ENCODE measurements at places on chromosomes 1 and 21.

DNA sequence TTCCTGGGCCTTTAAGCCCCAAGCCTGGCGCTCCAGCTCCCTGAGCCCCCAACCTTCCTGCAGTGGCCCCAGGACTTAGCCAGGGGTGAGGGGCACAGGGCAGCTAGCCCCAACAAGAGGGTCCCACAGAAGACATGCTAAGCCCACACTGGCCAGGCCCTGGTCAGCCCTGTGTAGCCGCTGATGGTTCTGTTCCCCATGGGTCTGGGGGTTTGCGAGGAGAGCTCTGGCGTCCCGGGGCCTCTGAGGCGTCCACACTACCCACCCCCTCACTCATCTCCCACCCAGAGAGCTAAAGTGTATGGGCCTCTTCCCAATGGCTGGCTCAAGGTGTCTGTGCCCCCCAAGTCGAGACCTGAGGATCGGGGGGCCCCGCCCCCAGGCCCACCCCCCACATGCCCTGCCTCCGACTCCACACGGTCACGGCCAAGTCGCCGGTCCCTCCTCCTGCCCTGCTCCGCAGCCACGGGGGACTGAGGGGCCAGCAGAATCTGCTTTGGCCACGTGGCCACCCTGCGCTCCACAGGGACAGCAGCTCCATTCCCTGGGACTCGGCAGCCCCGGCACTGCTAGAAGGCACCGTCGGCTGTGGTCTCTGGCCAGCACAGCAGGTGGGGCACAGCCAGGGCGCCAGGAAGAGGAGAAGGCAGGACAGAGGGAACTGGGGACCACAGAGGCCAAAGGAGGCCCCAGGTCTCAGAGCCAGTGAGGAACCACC, 7.8 kb downstream of the TNFRSF18 start:
- DNase-seq = no peak

GRCh38 chr1:153888533-153888932, 34.2 kb downstream of the GATAD2B start:
- DNase-seq = no peak

DNA sequence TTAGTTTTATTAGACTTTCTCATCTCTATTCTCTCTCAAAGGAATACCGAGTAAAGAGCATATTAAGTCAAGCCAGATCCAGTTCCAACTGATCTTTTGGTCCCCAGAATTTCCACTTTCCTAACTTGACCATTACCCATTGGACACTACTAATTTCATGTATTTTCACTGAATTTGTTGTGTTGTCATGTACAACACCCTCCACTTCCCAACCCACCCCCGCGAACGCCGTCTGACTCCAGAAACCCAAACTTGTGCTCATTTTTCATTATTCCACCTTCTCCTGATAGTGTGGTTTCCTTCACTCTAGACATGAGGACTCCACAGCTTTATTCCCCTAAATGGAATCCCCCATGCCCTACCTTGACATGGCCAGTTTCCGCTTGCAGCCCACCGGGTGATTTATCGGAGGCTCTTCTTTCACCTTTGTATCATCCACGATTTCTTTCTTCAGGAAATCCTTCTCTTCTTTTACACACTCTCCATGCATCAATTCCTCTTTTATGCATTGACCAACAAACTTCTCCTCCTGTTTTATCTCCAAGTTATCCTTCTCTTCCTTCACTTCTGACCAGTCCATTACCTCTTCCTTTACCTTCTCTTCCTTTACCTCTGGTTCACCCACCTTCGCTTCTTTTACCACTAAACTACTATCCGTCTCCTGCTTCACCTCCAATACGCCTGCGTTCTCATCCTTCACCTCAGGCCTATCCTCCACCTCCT, 805 bp downstream of the ZNHIT6 start:
- no peak for DNase-seq

DNA sequence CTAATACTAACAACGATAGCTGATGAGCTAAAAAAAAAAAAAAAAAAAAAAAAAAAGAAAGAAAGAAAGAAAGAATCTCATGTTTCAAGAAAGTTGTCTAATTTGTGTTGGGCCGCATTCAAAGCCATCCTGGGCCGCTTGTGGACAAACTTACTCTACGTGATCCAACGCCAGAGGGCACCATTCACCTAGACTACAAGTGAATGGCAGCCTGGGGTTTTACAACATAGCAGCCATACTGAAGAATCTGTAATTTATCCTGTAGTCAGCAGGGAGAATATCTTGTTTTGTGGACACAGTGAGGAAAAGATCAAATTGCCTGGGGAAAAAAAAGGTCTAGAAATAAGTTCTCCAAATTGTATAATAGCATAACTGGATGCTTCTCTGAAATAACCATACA, 47.0 kb downstream of the CYP2J2 start:
- DNase-seq = no peak

DNA sequence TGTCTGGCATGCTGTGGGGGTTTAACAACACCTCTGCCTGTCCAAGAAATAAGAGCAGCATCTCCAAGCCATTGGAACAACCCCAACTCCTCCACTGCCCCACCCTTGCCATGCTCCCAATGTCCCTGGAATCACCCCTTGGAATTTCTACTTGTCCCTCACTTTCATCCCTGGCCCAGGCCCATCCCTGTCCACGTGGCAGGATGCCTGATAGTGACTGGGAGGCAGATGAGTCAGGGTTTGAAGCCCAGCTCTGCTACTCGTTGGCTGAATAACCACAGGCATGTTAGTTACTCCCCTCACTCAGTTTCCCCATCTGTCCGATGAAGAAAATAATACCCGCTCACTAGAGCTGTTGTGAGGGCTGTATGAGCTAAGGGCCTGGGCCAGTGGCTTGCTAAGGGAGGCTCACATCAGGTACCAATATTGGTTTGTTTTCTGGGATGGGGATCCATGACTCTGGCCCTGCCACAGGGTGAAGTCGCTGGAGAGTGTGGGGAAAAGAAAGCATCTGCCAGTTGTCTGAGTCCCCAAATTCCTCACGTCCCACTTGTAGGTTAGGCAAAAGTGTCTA, 99.4 kb upstream of the TLR5 start:
- DNase-seq = no peak

DNA sequence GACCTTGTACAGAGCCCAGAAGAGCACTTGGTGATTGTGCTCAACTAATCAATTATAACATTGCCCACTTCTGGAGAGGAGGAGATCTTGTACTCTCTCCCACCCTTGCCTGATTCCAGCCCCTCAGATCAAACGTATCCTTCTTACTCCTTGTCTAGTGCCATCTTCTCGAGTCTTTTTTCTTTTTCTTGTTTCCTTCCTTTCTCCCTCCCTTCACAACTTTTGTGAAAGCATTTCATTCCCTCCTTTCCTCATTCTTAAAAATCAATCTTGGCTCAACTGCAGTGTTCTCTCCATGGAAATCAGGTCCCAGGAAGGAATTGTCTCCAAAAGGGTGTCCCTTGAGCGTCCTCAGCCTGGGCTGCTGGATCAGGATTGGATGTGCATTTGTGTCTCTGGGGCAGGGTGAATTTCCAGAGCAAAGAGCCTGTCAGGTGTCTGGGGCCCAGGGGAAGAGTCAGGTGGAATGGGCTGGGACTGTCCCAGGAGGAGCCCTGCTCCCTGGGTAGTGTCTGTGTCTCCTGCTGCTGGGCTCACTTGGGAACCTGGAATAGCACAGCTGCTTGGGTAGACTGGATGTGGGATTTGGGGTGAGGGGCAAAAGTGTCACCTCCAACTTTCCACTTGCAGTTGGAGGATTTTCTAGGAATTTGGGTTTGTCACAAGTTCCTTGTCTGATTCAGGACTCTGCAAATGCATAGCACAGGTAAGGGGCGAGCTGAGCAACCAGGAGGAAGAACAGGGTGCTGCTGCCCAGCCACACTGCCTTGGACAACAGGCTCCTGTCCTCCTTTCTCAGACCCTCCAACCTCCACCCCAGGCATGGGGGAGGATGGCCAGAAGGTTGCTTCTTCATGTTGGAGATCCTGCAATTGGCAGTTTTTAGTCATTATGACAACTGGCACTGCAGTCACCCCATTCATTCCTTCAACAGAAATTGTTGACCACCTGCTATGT, 3.3 kb downstream of the SOX13 start:
- no peak for DNase-seq

DNA sequence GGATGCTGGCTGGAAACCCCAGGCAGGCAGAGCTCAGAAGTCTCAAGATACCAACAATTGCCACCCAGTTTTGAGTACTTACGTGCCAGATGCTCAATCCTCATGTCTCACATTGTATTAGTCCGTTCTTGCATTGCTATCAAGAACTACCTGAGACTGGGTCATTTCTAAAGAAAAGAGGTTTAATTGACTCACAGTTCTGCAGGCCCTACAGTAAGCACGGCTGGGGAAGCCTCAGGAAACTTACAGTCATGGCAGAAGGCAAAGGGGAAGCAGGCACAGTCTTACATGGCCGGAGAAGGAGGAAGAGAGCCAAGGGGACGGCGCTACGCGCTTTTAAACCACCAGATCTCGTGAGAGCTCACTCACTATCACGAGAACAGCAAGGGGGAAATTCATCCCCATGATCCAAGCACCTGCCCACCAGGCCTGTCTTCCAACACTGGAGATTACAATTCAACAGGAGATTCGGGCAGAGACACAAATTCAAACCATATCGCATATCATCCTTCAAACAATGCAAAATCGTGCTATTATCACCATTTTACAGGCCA, 58.0 kb downstream of the KAZN start:
- DNase-seq = peak; percentile 39

DNA sequence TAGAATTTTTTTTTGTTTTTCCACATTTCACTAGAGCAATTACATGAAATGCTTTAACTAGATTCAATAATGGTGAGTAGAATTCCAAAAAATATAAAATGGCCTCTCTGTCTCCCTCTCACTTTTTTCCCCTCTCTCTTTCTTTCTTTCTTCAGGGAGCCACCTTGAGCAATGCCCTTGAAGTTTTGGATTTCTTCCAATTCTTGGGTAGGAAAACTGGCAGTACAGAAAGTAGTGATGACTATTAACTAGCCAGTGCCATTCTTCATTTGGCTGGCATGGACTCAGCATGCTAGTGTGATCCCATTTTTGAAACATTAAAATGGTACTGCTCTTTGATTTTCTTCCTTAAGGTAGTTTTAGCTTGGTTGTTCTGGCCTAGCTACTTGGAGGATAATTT, 4.5 kb upstream of the FNBP1L start:
- DNase-seq = no peak

- no peak for DNase-seq
Observed at GRCh38 chr1:10514490-10515235, 39.9 kb downstream of the PEX14 start.

DNA sequence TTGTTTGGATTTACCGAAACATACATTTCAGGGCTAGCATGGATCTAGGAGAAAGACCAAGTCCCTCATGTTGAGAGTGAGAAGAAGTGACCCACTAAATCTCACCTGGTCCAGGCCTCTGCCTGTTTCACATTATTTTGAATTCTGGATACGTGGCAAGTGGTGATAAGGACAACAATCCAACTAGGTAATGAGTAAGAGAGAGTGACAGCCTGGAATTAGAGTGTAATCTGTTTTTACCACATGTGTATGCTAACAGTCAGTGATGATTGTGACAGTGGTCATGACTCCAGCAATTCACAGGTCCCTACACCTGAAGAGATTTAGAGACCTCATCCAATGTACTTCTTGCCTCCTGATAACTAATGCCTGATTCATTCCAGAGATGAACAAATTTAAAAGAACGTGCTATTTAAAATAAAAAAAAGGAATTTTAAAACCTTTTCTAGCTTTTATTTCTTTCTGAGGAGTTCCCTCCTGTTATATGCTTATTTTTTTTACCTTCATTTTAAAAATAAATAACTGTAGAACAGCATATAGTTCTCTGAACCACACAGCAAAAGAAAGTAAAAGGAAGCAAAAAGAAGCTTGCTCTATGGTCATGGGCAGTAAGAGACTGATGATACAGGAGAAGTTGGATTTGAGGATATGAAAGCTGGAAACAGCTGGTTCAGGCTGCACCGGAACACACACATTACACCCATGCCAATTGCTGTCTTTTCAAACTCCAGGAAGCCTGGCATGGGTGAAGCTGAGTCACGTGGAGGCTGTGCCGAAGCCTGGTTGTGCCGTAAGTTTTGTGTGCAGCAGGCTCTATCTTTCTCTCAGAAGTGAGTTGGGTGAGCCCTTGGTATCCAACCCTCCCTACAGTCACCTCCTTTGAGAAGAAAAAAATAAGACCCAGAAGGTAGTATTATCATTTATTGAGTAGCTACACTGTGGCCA, 14.7 kb downstream of the C1orf116 start:
- no peak for DNase-seq

- no peak for DNase-seq
Observed at GRCh38 chr1:60257531-60257930, 184.0 kb upstream of the C1orf87 start.

DNA sequence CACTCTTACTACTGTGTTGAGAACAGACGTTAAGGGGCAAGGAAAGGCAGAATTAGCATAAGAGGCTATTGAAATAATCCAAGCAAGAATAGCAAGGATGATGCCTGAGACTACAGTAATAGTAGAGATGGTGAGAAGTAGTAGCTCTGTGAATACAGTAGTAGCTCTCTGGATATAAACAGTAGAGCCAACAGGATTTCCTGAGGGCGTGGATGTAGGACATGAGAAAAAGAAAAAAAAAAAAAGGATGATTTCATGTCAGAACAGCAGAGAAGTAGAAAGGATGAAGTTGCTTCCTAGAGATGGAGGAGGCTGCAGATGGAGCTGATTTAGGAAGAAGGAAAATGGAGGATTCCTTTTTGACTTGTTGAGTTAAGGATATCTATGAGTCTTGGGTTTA, 112.3 kb downstream of the OMA1 start:
- no peak for DNase-seq

GRCh38 chr1:118396829-118397495, 211.9 kb upstream of the SPAG17 start:
- DNase-seq = no peak

GRCh38 chr1:112594208-112594876, 24.6 kb downstream of the ST7L start:
- DNase-seq = no peak

- no peak for DNase-seq
Observed at GRCh38 chr21:28719723-28720122, 273.0 kb downstream of the LTN1 start.

DNA sequence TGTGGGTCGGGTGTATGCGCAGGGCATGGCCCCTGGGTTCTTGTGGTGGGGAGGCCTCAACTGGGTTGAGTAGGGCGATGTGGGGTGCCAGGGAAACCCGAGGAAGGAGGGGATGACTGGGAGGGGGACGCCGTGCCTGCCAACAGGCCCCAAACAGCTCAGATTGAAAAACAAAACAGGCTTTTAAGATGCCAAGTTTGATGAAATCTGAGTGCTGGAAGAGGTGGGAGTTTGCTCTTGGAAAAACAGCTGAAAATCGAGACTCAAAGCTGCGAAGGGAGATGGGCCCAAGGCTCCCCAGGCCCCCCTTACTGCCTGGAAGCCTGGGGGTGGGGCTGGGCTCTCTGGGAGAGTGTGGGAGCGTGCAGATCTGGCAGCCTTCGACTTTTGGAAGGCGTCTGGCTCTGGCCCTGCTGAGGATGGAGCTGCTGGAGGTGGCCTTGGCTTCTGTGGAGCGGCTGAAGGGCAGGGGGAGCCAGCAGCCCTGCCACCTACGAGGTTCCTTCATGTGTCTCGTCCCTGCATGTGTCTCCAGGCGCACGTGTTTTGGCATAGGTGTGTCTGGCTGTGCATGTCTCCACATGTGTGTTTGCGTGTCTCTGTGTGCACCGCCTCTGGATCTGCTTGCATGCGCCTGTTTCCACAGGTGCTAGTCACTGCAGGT, 33.3 kb downstream of the PTPRF start:
- no peak for DNase-seq

Measured in cardiac septum (tissue), 1 donor.